ENCODE measurements at places on chromosomes 4 and X.

GRCh38 chrX:51760657-51761056 is 17.4 kb downstream of the GSPT2 start:
- DNase-seq, result no peak

- DNase-seq, result no peak
These were observed 241.9 kb downstream of the ANTXR2 start for GRCh38 chr4:79831119-79831528.

DNA sequence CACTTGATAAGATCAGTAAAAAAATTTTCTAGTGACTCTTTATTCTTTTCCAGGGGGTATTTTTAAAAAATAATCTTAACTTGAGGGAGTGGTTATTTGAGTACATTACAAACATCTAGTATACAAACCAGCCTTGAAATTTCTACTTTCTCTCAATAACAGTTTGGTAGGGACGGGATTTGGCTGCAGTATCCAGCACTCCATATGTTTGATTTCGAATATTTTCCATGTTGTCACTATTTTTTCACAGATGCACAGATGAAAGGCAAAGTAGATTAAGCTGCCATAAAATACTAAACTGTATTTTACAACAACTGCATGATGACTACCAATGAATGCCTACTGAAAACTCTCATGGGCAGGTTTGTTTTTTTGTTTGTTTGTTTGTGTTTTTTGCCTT is 225.0 kb downstream of the COX7B2 start:
- no peak for DNase-seq

- DNase-seq, result no peak
These were observed 36.2 kb downstream of the PAPSS1 start for GRCh38 chr4:107683873-107684272.

- DNase-seq, result no peak
These were observed 1315.1 kb upstream of the PCDH7 start for GRCh38 chr4:29405116-29405515.

- DNase-seq, result no peak
These were observed 1112.4 kb downstream of the STIM2 start for GRCh38 chr4:27973056-27973455.

DNA sequence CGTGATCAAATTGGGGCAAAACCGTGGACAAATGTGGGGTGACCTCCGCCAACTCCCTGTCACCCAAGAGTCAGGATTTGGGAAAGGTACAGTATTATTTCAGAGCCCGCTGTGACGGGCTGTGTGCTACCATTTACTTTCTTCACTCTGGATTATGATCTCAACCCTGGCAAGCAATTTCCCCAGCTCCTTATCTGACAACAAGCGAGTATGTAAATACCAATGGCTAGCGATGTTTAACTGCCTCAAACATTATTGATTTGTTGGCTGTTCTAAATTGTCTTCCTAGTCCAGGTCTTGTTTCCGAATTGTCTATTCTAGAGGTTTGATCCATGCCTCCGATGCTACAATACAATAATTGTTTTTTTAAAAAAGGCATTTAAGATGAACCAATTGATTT is 17.7 kb upstream of the PITX2 start:
- DNase-seq, result no peak

DNA sequence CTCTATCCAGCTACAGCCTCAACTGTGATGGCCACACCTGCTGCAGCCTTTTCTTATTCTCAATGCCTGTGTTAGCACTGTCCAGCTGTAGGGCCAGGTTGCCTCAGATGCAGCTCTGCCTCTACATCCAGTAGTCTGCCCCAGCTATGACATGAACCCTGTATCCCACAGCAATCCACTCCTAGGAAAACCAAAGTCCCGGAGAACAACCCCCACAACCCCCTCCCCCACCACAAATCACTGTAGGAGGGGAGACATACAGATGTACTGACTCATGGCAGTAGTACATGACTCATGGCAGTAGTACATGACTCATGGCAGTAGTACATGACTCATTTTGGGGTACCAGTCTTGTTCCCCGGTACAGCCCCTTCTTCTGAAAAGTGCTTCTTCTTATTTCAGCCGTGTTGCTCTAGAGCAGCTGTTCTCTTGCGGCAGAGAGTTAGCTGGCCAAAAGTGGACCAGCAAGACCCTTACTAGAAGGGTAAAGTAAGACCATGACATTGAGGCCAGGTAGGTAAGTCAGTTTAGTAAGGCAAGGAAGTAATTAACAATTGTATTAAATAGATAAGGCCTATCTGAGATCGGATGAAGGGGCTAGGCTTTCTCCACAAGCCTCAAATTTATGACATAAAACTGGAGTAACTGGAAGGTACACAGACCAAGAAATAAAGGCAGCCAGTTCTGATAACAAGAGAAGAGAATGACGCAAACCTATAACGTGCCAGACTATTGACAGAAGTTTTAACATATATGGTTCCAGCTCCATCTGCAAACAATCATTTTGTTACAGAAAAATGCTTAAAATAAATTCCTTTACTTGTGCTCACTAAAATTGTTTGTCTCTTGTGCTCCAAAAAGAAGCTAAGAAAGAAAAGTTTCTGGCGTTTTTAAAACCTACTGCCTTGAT is 221.4 kb downstream of the TACR3 start:
- no peak for DNase-seq

GRCh38 chr4:80196922-80197573 is at the start of gene PRDM8:
PRDM8 (plus strand) TSS chr4:80197503; CDS start chr4:80200081, 2,578 bp downstream.
- peak; percentile 5 for DNase-seq

GRCh38 chrX:68186552-68187262 is 246.6 kb downstream of the OPHN1 start:
- DNase-seq, result no peak

GRCh38 chrX:1597345-1598020 is 6.1 kb downstream of the AKAP17A start:
- no peak for DNase-seq

- no peak for DNase-seq
These were observed 25.1 kb upstream of the TRIM2 start for GRCh38 chr4:153179100-153179499.

DNA sequence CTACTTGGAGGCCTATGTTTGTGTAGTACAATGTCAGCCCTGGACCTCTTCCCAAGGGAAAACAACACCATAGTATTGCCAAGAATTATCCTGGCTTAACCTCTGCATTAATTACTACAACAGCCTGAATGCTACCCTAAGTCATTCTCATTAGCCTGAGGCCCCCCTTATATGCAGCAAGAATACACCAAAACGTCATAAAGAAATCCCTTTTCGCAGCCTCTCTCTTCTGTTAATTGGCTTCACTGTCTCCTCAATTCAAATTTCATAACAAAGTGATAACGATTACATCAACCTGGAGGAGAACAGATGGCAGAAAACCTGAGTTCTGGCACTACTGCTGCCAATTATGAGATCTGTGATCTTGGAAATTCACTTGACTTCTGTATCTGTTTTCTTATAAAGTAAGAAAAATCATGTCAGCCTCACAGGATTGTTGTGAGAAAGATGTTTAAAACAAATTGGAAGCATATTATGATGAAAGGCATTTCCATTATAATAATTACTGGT is 1663.1 kb downstream of the STIM2 start:
- no peak for DNase-seq

- DNase-seq, result no peak
These were observed 345.0 kb downstream of the FBXW7 start for GRCh38 chr4:152190907-152191306.

- no peak for DNase-seq
These were observed 136.7 kb downstream of the PARM1 start for GRCh38 chr4:75069493-75070074.

DNA sequence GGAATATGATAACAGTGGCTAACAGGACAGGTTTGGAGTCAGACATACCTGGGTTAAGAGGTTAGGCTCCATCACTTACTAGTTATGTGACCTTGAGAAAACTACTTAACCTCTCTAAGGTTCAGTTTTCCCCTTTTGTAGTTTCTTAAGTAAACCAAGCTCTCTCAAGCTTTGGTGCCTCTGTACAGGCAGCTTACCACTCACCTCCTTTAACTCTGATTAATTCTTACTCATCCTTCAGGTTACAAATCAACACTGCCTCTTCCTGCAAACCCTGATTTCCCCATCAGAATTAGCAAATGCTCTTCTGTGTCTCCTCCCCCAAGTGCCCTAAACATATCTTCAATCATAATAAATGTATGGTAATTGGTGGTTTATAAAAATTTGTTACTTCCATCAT is 3.5 kb upstream of the SERTM2 start:
- DNase-seq, result no peak

GRCh38 chr4:61933527-61933926 is 733.4 kb downstream of the ADGRL3 start:
- DNase-seq, result no peak

GRCh38 chrX:133530960-133531359 is 115.7 kb upstream of the GPC4 start:
- DNase-seq, result no peak

GRCh38 chrX:130245441-130245840 is 23.3 kb downstream of the ZNF280C start:
- no peak for DNase-seq

- no peak for DNase-seq
These were observed 52.1 kb downstream of the PDGFRA start for GRCh38 chr4:54281054-54281766.

DNA sequence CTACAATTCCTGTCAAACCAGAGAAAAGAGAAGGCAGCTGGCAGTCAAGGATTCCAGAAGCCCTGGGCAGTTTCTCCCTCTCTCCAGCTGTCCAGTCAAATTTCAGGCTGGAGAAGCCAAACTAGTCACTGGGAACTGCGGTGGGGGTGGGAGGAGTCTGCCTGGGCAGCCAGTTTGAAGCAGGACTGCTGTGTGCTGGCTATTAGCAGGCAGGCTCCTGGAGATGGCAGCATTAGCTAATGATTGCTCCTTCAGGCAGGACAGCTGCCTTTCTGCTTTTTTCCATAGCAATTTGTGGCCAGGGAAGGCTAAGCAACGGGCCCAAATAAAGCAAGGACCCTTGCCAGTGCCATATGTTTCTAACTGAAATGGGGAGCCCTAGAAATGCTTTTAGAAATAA is 44.7 kb upstream of the FGF13 start:
- DNase-seq, result no peak

DNA sequence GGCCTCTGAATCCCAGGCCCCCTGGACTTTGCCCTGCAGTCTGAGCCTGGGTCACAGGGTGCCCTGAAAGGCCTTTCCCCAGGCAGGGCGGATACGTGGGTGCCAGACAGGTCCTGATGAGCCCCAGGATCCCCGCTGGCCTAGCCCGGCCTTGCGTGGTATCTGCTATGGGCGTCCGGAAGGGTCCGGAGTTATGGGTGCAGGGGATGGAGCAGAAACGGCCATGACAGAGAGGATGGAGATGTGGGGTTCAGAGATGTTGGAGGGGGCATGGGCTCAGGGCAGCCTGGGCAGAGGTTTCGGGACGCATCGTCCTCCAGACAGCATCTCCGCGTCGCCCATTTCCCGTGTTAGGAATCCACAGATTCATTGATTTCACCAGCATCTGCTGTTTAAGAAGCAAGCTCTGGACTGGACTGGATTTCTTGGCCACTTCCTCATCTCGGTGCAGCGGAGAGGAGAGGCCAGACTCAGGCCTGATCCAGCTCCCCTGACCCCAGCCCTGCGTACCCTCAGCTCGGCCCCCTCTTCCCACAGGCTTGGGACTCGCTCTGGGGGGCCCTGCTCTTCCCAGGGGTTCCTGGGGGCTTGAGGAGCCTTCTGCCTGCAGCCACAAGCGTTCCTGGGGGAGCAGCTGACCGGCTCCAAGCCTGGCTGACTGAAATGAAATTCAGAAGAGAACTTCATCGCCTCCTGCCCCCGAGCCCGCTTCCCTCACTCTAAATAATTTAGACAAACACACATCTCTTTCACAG is 86.9 kb upstream of the ADRA2C start:
- DNase-seq, result no peak

DNA sequence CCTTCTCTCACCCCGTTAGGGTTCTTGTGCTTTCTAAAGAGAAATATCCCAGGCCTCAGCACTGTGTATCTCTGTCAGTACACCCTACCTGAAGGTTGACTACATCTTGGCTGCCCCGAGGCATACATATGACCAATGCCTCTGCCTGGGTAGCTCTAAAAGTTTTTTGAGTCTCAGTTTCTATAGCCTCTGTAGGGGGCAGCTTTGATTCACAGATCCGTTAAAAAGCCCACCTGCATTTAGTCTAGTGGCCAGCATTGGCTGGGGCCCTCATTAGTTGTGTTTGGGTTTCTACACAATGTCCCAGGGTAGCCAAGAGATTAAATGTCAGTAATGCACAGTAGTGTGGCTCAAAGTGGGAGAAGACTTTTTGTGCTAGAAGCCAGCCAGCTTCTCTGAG is 151.1 kb downstream of the CFAP299 start:
- DNase-seq, result no peak

DNA sequence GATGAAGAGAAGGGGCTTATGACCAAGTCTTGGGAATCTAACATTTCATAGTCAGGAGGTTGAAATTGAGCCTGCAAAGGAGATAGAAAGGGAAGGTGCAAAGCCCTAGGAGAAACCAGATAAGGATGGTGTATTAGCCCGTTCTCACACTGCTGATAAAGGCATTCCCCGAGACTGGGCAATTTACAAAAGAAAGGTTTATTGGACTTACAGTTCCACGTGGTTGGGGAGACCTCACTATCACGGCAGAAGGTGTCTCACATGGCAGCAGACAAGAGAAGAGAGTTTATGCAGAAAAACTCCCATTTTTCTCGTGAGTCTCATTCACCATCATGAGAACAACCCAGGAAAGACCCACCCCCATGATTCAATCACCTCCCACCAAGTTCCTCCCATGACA is 129.5 kb upstream of the LNX1 start:
- DNase-seq, result no peak

Measured in NCI-H2107 (cell line).